ENCODE measurements at places on chromosomes 1 and 21.
A peak's percentile ranks its signal among the peaks of the same experiment; 100 is the strongest.

DNA sequence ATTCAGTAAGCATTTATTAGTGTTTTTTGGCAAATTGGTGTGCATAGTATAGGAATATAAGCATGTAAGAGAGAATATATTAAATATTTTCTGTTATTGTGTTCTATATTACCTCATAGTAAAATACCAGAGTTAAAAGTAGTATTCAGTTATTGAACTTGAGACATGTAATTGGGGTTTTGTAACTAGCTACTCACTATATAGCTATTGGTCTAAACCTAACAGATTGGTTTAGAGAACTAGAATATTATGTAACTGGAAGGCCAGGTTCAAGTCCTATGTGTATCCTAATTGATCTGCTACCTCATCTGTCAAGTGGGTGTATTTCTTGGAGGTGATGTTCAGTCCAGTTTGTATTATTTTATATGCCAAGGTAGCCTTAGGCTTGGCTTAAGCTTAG lies 26.3 kb downstream of the CLIC4 start:
- no peak for DNase-seq

DNA sequence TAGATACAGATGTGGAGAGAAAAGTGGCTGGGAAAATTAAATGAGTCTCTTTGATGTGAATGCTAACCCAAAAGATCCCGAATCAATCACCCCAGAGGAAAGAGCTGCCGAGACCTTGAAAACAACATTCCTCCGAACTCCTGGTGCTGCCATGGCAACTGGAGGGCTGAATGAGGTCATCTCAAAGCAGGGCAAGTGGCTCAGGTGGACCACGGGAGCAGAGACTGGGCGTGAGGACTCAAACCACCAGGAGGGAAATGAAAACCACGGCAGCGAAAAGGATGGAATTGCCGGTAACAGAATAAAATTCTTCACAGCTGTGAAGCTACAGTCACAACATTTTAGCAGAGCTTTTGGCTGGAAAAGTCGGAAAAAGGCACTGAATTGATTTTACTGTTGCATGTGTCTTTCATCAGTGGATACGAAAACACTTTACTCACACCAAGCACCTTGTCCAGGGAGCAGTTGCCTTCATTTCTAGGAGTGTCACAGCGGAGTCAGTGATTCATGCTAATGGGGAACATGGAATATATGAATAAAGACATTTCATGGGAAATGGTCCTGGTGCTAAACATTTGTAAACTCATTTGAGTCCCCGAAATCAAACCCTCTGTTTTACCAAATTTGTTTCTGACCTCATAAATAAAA lies 23.2 kb upstream of the BECN2 start:
- DNase-seq = peak; percentile 77

DNA sequence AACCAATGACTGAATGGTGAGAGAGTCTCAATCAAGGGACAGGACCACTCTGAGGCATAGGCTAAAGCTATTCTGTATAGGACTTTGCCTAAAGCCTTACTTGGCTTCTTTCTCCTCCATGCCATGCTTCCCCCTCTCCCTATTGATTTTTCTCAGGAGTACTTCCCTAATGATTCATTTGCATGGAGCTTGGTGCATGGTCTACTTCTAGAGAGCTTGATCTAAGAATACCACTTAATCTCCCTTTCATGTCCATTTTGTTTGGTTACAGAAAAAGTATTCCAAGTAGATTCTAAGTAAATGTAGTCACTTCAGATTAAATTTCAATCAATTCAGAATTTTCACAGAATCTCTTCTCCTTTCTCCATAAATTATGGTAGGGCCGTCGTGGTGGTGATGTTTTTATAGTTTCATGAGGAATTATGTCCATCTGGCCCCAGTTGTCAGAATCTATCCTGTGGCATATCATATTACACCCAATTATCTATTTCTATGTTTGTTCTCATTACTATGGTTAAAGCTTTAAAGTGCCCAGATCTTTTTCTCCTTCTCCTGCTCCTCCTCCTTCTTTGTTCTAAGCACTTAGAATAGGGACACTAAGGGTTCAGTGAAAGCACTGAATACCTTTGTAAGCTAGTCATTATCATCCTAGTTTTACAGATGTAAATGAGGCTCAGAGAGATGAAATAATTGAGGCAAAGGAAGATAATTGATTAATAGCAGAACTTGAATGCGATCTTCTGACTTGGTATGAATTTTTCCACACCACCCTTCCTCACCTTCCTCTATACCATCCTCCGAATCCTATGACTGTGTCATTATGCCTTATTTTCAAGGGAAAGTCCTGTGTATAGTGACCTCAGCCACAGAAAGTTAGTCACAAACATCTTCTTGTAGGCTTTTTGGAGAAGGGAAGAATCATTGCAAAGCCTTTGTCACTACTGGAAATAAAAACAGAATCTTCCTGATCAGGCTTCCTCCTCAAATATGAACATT lies 85.6 kb upstream of the ZRANB2 start:
- no peak for DNase-seq

DNA sequence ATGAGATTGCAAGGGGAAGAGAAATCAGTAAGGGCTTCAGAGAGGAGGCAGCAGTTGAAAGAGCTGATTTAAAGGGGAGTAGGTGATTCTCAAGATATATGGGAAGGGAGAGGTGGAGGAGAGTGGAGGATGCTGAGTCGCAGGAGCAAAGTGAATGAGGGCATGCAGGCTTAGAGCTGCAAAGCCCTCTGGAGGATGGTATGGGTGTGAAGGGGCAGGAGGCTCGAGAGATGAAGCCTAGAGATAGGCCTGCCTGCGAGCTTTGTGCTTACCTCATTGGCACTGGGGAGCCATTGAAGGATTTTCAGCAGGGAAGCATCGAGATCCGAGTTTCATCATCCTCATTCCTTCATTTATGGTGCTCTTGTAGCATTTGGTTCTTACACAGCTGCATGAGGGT lies 15.8 kb upstream of the SH2D2A start:
- DNase-seq = no peak

- DNase-seq = no peak
These were observed 204.4 kb downstream of the APP start for GRCh38 chr21:25965951-25966707.

- DNase-seq = no peak
These were observed 42.7 kb upstream of the GLIS1 start for GRCh38 chr1:53781654-53782053.

DNA sequence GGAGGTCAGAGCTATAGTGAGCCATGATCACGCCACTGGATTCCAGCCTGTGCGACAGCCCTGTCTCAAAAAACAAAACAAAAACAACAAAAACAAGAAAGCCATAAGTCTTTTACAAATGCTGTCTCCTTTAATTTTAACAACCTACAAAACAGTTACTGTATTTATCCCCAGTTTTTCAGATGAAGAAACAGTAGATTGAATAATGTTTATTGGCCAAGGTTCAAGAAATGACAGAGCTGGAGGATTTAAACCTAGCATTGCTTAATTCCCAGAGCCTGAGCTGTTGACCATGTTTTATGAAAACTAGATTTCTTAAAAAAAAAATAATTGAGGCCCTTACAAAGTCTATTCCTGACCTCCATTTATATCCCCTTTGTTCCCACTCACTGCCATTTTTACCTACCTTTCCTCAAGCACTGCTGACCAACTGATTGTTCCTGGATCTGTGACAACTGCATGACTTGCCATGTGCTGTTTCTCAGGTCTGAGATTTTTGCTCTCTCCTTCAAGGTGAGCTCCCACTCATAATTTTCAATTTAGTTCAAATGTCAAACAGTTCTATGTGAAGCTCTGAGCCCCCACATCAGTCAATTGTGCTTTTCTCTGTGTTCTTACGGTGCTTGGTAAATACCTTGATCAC lies 140.8 kb downstream of the CHRM3 start:
- no peak for DNase-seq

GRCh38 chr1:60657926-60658325 lies 424.4 kb upstream of the NFIA start:
- DNase-seq = no peak

DNA sequence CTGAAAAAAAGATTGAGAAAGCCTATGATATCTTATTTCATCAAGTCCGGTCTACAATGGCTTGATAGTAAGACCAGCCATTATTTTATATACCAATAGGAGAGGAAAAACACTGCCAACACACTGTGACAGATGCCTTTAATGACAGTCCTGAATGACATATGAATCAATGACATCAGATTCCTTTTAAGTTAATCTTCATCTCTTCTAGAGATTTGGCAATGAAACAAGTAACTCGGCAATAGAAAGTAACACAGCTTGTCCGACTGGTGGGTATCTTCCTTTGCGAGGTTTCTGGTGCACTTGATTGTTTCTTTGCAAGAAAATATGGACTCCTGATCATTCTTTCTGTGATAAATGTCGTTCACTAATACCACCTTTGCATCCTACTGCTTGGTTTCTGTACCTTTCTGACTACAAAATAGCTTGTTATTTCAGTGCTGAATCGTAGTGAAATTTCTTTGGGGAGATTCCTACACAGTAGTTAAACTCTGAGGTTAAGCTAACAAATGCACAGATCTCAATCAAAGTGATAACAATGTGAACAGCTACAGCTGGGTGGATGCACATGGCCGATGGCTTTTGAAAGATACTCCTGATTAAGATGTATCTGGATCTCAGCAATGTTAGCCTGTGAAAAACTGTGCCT lies 104.7 kb downstream of the MRPS6 start:
- no peak for DNase-seq

Measured in posterior cingulate gyrus (tissue), 11 donors.